ENCODE measurements at places on chromosomes 2 and 18.

- peak; percentile 43 for DNase-seq
Measured at GRCh38 chr2:119011162-119011909, 69.3 kb downstream of the MARCO start.

GRCh38 chr2:128414351-128414750 lies 95.7 kb upstream of the HS6ST1 start:
- DNase-seq, result no peak

GRCh38 chr2:9629222-9630116 lies 1.3 kb downstream of the YWHAQ start:
- no peak for DNase-seq

DNA sequence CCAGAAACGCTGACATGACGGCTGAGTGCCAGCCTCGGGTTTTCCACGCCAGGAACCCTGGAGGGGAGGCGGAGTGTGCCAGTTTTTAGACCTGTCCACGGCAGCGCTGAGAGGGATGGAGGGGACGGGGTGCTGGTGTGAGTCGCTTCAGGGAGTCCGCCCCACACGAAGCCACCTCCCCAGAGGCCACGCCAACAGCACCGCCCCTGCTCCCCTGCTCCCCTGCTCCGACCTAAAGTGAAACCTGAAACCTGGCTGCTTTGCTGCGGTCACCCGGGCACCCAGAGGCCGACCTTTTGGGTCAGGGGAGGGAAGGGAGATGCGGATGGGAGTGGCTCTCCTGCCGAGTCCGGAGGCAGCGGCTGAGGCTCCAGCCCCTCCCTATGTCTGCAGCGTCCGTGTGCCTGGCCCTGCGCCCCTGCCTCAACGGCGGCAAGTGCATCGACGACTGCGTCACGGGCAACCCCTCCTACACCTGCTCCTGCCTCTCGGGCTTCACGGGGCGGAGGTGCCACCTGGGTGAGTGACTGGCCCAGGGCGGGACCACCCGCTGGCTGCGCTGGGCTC lies 38.1 kb downstream of the SNED1 start:
- DNase-seq, result no peak

DNA sequence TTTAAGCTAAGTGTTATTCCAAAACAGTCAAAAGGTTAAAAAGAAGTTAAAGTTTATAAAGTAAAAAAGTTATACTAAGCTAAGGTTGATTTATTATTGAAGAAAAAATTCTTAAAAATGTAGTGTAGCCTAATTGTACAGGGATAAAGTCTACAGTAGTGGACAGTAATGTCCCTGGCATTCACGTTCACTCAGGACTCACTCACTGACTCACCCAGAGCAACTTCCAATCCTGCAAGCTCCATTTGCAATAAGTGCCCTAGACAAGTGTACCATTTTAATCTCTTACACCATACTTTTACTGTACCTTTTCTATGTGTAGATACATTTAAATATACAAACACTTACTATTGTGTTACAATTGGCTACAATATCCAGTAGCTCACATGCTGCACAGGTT lies 86.1 kb downstream of the CACNB4 start:
- no peak for DNase-seq

- DNase-seq, result no peak
Measured at GRCh38 chr2:20596193-20596972, 54.5 kb downstream of the HS1BP3 start.

- no peak for DNase-seq
Measured at GRCh38 chr18:79507076-79507545, 111.4 kb downstream of the NFATC1 start.

DNA sequence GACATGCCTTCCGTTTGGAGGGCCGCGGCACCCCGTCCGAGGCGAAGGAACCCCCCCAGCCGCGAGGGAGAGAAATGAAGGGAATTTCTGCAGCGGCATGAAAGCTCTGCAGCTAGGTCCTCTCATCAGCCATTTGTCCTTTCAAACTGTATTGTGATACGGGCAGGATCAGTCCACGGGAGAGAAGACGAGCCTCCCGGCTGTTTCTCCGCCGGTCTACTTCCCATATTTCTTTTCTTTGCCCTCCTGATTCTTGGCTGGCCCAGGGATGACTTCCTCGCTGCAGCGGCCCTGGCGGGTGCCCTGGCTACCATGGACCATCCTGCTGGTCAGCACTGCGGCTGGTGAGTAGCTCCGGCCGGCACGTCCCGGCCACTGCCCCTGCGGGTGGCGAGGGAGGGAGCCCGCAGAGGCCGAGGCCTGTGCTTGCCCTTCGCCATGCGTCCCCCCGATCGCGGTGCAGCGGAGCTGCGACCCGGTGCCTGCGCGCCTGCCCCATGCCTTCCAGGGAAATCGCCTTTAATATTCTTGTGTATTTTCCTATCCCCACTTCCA lies 1.2 kb downstream of the BMPR2 start:
- peak; percentile 33 for DNase-seq

- no peak for DNase-seq
Measured at GRCh38 chr2:45669032-45669486, 17.6 kb downstream of the PRKCE start.

GRCh38 chr2:197191940-197192322 lies 118.6 kb downstream of the ANKRD44 start:
- peak; percentile 56 for DNase-seq

Data from inflammatory macrophage treated with lipopolysaccharide for 1 hour (primary cell).